ENCODE measurements at places on chromosomes 5 and 9.

GRCh38 chr9:100352201-100352726, 478 bp downstream of the TEX10 start:
- peak; percentile 40 for DNase-seq

DNA sequence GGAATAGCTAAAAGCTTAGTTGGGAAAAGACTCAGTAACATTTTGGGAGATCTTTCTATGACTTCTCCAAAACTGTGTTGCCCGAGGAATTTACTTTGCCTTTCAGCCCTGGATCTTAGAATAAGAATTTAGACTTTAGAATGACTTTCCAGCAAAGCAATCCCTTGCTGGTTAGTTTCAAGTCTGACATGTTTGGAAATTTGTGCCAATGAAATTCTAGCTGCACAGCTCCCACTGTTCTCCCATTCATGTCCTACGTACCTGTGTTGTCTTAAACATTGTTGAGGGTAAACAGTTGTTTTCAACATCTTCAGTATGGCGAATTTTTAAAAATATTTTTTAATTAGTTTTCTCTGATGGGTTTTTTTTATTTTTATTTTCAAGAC, 111.4 kb downstream of the CCDC192 start:
- no peak for DNase-seq

DNA sequence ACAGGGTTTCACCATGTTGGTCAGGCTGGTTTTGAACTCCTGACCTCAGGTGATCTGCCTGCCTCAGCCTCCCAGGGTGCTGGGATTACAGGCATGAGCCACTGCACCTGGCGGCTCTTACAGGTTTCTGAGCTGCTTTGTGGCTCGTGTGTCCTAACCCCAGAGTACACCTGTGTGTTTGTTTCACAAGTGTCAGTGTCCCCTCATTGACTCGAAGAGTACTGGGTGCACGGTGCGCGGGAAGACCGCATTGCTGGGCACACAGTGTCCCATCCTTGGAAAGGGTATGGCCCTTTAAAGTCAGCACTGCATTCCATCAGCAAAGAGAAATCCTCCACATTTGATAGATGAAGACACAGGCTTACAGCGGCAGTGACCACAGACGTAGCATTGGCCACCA, 23.8 kb downstream of the NDST1 start:
- DNase-seq, result no peak

GRCh38 chr5:108747774-108748400, at the start of gene FER:
Gene FER, plus strand, starts transcription at chr5:108747897. Its CDS starts 50,286 bp downstream, at chr5:108798183.
- DNase-seq, result peak; percentile 49

DNA sequence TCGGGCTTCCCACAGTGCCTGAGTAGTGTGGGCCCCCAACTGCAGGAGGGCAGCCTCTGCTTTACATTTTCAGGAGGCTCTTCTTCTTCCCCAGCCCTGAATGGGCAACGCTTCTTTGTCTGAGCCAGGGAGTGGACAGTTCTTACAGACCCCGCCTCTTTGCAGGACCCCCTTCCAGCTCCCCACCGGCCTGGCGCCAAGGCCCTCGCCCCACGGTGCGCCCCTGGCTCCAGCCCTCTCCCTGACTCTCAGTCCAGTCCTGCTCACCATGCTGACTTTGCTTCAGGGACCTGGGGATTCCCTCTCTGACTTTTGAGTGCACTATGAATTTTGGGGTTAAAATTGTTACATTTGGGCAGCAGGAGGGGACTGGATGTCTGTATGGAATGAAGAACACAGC, 123.8 kb downstream of the HSD17B3 start:
- no peak for DNase-seq

DNA sequence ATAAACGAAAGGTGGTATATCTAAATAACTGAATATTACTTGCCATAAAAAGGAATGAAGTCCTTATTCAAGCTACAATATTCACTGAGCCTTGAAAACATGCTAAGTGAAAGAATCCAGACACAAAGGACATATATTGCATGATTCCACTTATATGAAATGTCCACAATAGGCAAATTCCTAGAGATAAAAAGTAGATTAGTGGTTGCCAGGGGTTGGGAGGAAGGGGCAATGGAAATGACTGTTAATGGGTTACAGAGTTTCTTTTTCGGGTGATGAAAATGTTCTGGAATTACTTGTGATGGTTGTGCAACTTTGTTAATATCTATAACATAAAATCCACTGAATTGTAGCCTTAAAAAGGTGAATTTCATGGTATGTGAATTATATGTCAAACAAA, 227.1 kb upstream of the TRIM32 start:
- no peak for DNase-seq

DNA sequence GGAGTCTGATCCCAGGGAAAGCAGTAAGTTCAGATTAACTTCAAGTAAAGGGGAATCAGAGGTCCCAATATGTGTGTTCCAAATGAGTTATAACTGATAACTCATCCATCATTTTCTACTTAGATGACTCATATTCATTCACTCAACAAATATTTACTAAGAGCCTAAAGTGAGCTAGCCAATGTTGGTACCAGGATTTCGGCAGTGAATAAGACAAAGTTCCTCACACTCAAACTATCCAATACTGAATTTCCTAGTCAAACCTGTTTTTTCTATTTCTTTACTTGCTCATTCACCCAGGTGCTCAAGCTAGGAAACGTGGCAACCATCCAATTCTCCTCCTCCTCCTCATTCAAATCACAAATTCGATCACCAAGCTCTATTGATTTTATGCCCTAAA, 25.8 kb downstream of the FBXW2 start:
- no peak for DNase-seq

- DNase-seq, result no peak
Observed at GRCh38 chr5:20692913-20693312, 704.9 kb upstream of the CDH18 start.

DNA sequence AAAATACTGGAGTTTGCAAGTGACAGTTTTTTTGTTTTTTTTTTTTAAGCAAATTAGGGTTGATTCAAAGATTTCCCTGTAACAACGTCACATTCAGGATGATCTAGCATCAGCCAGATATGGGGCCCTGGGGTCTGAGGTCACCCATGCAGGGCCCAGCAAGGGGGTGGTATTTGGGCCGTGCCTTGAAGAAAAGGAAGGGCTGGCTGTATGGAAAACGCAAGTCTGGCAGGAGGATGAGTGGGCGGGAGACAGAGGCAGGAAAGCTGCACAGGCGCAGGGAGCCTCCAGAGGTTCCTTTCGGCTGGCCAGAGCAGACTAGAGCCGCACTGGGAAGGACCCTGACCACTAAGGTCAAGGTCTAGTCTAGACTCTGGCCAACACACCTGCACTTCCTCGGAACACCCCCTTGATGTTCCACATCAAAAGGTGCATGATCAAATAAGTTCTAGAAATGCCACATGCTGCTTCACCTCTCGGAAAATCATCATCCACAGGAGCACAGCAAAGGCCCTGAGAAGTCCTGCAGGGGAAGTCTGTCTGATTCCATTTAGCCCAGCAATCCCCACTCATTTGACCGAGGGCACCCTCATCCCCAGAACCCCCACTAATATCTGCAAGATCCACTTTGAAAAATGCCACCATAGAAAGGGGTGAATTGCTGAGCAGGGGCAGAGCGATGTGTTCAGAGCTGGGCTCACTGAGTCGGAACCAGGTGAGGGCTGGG, 21.1 kb upstream of the CPLX2 start:
- no peak for DNase-seq

DNA sequence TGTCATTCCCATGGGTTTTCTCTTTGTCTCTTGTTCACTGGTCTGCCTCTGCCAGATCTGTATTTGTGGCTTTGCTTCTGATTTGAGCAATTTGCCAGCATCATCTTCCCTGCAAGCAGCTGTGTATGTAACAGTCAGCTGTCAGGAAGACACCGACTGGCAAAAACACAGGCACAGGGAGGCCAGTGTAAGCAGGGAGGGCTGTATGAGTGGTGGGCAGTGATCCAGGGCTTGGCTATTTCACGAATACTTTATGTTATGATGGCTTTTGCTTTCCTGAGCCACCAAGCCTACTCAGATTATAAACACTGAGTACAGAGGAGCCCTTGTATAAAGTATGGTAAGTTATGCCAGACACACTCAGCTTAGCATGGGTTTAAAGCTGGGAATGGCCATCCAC, 11.6 kb downstream of the BNIP1 start:
- DNase-seq, result no peak

DNA sequence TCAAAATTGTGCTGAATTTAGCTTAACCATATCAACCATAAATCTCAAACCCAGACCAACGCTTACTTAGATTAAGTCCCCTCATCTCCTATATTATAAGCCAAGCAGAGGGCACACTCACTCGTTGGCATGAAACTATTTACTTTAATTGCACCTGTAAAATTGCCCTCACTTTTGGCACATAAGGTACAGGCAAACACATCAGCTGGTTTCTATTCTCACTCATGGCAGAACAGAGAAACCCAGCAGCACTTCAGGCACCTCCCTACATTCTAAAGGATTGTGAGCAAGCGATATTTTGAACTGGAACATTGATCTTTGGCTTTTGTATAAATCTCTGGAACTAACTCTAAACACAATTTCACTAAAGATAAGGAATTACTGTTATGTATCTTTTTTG, 845.6 kb upstream of the CDH6 start:
- DNase-seq, result no peak

DNA sequence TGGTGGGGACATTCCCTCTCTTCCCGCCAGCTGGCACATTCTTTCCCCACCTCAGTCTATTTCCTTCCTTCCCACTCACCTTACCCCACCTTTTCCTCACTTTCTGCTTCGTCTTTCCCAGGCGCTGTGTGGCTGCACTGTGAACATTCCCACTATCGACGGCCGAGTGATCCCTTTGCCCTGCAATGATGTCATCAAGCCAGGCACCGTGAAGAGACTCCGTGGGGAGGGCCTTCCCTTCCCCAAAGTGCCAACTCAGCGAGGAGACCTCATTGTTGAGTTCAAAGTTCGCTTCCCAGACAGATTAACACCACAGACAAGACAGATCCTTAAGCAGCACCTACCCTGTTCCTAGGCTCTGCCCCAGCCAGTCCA, 7.3 kb downstream of the DNAJB5 start:
- DNase-seq, result no peak

DNA sequence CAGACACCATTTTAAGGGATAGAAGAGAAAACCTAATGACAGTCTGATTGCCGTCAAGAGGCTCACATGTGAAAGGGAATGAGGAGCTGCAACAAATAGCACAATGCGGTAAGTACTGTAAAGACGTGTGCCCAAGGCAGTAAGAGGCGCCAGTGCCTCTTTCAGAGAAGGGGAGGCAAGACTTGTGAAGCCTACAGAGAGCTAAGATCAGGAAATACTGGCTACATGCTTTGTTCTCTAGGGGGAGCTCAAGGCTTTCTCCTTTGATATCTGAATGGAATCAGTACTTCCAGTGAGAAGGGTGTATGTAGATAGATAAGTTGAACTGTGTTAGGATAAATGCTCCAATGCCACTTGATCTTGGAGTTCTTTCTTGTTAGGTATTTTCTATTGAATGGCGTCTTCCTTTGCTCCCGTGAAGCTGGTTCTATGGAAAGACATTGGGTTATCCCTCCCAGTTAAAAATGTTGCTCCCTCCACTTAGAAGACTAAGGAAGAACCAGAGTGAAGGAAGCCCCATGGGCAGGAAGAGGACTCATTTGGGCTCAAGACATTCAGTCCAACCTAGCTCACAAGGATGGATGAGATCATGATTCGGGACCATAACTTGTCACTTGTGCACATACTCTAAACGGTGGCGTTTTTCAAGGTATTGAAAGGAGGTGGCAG, 23.5 kb upstream of the ALDOB start:
- DNase-seq, result peak; percentile 21

DNA sequence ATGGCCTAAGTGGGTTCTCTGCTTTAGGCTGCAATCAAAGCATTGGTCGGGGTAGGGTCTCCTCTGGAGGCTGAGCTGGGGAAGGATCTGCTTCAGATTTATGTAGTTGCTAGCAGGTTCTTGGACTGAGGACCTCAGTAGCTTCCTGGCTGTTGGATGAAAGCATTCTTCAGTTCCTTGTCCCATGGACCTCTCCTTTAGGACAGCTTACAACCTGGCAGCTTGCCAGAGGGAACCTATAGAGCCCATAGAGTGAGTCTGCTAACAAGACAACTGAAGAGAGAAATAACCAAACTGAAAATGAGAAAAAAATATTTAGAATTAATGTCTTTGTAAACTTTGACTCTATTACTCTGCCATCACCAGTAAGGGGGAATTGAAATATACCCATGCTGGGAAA, 12.4 kb downstream of the MRPS30 start:
- DNase-seq, result no peak

DNA sequence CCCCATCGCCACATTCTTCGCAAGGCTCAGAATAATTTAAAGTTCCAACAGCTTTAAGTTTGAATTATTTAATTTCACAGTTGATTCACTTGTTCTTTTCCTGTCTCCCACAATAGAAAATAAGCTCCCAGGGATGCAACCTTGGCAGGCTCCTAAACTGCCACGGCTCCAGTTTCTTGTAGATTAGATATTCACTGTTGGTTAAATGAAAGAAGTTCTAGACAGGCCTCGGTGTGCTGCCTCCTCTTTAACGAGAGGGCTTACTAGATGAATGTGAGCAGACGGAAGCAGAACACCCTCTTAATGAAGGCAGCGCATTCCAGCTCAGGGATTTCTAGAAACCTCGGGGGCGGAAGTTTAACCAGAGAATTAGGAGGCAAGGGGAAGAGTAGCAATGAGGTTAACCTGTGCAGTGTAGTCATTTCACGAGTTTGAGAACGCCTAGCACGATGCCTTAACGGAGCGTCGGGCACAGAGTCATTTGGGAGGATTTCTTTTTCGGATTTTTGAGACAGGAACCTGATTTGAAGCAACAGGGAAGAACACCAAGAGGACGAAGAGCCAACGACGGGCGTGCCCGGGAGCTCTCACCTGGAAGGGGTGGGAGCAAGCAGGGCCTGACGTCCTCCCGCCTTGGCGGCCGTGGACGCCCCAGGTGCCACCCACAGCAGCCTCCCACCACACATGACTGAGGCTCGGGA, 637 bp upstream of the SMC5 start:
- peak; percentile 49 for DNase-seq

GRCh38 chr5:75668977-75669689, 48.1 kb downstream of the POC5 start:
- DNase-seq, result peak; percentile 80

- peak; percentile 34 for DNase-seq
Observed at GRCh38 chr5:142507531-142508372, 178.1 kb downstream of the FGF1 start.

DNA sequence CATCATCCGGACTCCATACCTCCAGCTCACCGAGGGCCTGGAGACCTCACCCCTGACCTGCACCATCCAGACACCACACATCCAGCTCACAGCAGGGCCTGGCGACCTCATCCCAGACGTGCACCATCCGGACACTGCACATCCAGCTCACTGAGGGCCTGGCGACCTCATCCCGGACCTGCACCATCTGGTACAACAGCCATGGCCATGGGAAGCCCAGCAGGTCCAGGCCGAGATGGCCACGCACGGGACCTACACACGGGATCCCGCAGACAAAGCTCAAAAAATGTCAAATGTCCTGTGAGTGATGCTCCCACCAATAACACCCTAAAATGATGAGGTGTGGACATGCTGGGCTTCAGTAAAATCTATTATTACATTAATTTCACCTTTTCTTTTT, 9.7 kb downstream of the TERT start:
- DNase-seq, result no peak

- DNase-seq, result no peak
Observed at GRCh38 chr5:93382188-93382825, 198.7 kb downstream of the NR2F1-AS1 start.

Data from activated CD4-positive, alpha-beta T cell treated with anti-CD3 and anti-CD28 coated beads for 48 hours (primary cell).